Activated T-helper 1 cell treated with anti-CD3 and anti-CD28 coated beads, Interleukin-12 subunit alpha, Interleukin-12 subunit beta, Interleukin-2, Interleukin-4 antibody, amounts not matched to agents 30 ng/mL and 10 ng/mL and 1 ng/mL, durations not matched to agents 14 hours and 24 hours and 36 hours (primary cell): ENCODE measurements at places on chromosomes 12 and 14.

DNA sequence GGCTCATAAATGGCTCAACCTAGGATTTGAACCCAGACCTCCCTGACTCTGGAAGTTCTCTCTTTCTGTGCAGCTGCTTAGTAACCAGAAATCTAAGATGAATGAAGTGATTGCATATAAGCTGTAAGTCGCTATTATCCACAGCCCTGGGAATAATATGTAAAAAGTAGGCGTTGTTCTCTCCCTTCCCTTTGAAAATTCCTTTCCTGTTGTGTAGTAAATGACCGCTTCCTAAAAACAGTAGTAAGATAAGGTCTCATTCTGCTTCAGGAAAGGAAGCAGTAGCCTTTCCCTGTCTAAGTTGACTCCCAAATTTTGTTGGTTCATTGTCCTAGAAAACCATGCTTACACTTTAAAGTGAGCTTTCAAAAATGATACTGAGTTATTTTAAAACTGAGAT lies 418.3 kb downstream of the EGLN3 start:
- no peak for DNase-seq

DNA sequence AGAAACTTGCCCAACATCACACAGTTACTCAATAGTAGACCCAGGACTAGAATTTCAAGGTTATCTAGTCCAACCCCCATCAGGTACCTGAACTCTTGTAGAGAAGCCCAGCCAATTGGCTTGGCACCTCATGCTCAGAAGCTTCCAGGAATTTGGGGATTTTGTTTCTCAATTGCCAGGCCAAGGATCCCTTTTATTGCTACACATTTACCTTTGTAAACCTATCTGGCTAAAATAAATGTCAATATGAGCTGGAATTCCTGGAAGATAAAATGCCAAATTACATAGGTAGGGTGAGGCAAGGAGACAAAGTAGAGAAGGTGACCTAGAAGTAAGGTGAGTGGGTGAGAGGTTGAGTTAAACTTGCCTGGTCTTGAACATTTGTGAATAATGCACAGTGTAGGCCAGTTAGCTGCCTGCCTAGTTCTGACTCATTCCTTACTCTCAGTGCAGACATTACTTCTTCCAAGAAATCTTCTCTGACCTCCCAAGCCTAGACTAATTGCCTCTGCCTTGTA lies 36.3 kb downstream of the SDR9C7 start:
- no peak for DNase-seq

GRCh38 chr14:33480071-33480886 lies 470.6 kb downstream of the EGLN3 start:
- DNase-seq, result no peak

DNA sequence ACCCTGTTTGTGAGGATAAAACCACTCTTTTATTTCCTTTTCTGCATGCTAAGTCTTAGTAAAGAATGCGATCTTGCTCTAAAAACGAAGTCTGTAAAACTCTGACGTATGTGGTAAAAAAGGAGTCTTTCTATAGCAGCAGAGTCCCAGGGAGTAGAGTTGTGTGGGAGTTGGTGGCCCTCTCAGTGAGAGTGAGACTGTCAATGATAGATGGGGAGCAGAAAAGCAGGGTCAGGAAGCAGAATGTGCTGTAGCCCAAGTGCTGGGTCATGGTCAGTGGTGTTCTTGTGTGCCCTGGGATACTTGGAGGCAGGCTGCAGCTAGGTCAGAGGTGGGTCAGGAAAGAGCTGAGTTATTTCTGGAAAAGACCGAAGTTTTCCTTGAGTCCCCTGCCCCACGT lies 20.3 kb upstream of the GPR33 start:
- DNase-seq, result no peak

DNA sequence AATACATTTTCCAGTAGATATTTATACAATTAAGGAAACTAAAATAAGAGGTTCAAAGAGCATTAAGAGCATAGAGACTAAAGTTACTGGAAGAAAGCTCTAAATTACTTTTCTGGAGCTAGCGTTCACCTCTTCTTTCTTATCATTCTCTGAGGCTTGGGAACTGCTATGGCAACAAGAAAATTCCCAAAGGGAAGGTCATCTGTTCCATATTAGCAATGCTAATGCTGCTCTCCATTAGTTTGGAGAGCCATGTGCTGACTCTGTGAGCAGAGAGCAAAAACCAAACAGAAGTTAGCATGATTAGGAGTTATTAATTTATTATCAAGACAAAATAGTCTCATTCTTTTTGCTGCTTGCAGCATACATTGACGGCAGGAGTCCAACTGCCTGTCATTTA lies 143.1 kb upstream of the SLC16A7 start:
- no peak for DNase-seq

GRCh38 chr14:89941830-89942377 lies 12.6 kb downstream of the EFCAB11 start:
- DNase-seq, result no peak

- DNase-seq, result no peak
Measured at GRCh38 chr12:42284876-42285275, 41.0 kb downstream of the ZCRB1 start.

- peak; percentile 33 for DNase-seq
Measured at GRCh38 chr12:119544765-119545625, 48.6 kb upstream of the TMEM233 start.

GRCh38 chr12:84073401-84073800 lies 839.2 kb downstream of the SLC6A15 start:
- no peak for DNase-seq

DNA sequence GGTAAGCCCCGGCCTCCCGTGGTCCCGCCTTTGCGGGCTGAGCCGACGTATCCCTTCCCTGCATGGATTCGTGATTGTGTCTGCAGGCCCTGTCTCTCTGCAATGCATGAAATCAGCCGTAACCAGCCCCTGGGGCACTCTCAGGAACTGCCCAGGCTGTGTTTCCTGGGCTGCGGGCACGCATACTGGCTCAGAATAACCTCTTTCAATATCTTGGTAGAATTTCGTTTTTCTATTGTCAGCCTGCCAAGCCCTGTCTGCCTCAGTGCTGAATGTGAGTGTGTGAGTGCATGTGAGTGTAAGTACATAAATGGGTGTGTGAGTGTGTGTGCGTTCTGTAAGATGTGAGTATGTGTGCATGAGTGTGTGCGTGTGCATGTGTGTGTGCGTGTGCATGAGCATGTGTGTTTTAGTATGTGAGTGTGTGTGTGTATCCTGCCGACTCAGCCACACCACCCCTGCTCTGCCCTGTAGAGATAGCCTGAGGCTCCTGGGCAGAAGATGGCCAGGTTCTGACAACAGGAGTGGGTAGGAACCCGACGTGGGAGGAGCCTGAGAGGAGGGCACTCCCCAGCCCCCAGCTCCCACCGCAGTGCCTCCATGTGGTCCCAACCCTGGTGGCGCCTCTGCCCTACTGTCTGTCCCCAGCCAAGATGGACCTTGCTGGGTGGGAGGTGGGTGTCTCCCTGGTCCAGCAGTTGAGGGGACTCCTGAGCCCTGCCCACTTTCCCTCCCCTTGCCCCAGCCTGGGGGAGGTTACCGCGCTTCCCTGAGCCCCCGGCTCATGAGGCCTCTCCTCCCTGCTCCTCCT lies 268.8 kb downstream of the ADGRD1 start:
- no peak for DNase-seq

- DNase-seq, result no peak
Measured at GRCh38 chr12:130090542-130090941, 71.7 kb upstream of the FZD10 start.

GRCh38 chr12:47843226-47843980 lies 23.7 kb upstream of the HDAC7 start:
- DNase-seq, result no peak

- no peak for DNase-seq
Measured at GRCh38 chr12:100414739-100415138, 57.9 kb downstream of the SLC17A8 start.

DNA sequence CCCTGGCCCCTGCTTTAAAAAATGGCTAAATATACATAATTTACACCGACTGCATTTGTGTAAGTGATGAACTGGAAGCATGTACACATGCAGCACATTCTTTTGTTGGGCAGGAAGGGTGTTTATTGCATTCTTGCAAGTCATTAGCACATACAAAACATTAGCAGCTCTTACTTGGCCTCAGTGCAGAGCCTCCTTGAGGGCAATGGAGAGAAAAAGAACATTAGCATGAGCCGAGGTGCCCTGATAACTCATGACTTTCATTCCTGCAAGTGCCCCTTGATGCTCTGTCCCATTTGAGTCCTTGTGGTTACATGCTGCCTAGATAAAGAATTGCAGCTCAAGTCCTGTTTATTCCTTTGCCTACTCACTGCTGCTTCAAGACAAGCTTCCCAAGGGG lies 61.9 kb downstream of the PAX9 start:
- no peak for DNase-seq

GRCh38 chr12:19431407-19432308 lies 7.6 kb upstream of the AEBP2 start:
- peak; percentile 41 for DNase-seq

DNA sequence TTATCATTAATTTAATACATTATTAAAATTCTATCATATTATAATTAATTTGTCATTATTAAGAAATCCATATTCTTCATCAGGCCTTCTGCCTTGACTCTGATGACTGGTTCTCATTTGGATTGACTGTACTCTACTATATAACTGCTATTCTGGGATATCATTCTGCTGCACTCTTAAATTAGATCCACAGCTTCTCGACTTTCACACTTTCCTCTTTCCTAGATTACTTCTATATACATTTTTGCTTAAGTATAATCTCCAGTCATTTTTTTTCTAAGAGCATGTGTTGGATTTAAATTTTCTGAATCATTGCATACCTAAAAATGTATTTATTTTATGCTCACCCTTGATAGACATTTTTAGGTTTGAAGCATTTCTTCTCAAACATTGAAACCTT lies 12.4 kb downstream of the GRIP1 start:
- DNase-seq, result no peak
